ENCODE measurements at places on chromosomes 2 and 18.

- no peak for DNase-seq
Observed at GRCh38 chr18:58657081-58657480, 14.2 kb upstream of the MALT1 start.

DNA sequence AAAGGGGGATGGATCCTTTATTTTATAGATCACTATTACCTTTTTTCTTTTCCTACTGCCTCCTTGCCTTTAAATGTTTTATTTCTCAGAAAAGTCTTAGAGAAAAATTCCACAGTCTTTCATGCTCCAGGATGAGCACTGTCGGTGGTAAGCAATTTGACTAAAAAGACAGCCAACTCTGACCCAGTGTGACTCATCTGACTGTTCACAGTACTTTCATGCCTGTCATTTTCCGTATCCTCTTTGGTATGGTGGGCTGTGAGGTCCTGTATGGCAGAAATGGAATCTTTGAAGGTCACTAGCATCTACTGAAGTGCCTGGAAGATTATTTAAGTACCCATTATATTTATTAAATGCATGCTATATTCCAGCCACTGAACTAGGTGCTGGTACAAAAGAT, 2.1 kb upstream of the RFTN2 start:
- DNase-seq: peak; percentile 39

GRCh38 chr2:44210362-44210761, 41.7 kb downstream of the PPM1B start:
- no peak for DNase-seq

GRCh38 chr2:137168552-137168951, 403.2 kb downstream of the THSD7B start:
- no peak for DNase-seq

DNA sequence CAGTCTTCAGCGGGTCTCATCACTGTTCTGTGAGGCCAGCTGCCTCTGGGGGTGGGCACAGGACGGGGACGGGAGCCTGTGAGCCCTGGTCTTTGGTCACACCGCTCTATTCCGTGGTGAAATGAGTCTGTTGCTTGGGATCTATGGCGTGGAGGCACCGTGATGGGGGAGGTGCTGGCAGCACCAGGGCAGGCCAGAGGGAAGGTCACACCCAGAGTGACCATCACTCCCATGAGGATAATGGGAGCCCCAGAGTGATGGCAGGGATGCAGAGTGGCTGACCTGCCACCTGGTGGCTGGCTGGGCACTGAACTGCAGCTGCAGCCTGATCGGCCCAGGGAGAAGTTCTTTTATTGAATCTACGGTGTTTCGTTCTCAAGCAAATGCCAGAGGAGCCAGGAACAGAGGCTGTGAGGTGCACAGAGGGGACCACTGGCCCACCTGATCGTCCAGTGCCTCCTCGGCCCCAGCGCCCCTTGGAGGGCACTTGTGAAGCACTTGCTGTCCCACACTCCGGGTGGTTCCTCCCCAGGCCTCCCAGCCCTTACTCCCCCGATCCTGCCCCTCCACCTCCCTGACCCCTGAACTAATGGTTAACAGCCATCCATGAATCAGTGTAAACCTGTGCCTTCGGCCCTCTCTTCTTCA, 17.9 kb downstream of the KCNIP3 start:
- DNase-seq: peak; percentile 13

- no peak for DNase-seq
Observed at GRCh38 chr18:56307354-56308170, 330.8 kb downstream of the TXNL1 start.

DNA sequence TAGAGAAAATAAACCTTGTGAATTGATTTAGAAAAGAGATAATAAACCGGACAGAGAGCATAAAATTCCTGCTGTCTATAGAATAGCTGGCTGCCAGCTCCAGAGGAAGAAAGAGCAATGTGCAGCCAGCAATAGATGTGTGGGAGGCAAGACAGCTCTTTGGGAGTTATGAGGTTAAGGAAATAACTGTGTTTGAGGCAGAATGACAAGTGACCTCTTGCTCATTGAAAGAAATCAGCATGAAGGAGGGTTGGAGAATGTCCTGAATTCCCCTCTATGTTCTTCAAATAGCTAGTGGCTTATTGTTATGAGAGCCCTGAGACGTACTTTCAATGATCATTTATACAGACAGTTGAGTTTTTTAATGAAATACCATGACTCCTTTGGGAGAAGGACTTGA, 1009.9 kb upstream of the NXPH2 start:
- DNase-seq: no peak

DNA sequence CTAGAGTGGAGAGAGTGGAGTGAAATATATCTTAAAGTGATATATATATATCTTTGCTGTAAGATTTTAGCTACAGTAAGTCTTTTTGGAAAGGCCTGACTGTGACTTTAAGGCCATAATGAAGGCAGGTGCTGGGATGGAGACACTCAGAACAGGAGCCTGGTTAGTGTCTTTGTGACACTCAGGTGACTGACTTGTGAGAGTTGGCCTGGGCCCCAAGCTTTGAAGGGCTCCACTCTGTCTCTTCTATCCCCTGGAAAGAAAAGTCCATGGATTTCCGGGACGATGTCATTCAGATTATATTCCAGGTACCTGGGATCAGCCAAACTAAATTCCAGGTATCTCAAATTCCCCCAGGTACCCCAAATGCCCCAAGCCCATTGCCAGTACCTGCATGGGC, 276.6 kb downstream of the PDE11A start:
- DNase-seq: no peak

GRCh38 chr18:53745224-53745967, 479.1 kb downstream of the MBD2 start:
- DNase-seq: peak; percentile 48

DNA sequence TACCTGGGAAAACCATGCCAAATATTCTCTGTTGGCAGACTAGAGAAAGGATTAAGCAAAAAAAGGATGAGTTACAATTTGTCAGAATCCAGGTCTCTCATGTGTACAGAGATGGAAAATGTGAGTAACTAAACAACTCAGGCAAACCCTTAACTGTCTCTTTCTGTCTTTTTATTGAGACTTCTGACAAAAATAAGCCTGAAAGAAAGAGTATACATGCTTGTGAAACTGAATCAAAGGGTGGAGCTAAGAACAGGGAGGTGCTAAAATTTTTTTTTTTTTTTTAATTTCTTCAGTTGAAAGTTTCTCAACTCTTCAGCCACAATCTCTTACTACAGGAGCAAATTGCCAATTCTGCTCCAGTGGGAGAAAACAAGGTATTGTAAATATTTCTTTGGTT, at the start of gene SERPINB10:
Gene SERPINB10, plus strand, starts transcription at position 295 of the 400 bp plus-strand sequence. CDS start 7,553 bp downstream, outside the sequence.
- no peak for DNase-seq

- no peak for DNase-seq
Observed at GRCh38 chr18:21369146-21369545, 127.1 kb downstream of the GREB1L start.

Data from brain microvascular endothelial cell (primary cell).